ENCODE measurements at places on chromosomes 5 and 9. TPM values are rescaled to one million over a fixed set of nuclear protein-coding genes. Genes with fewer than 3 reads are reported as not detected.

- DNase-seq: no peak
- H3K27ac ChIP-seq: no peak overlapping the region
- no peak overlapping the region for H3K4me3 ChIP-seq
- no peaks in the 10 kb centered on the region for H3K27me3 ChIP-seq
- no peaks in the 10 kb centered on the region for H3K36me3 ChIP-seq
- no peaks in the 10 kb centered on the region for H3K4me1 ChIP-seq
Measured at GRCh38 chr5:54207566-54207965, 102.8 kb downstream of the ARL15 start.

- peaks cover 1% of the 10 kb centered on the region for H3K36me3 ChIP-seq
- H3K4me1 ChIP-seq: no peaks in the 10 kb centered on the region
- H3K27me3 ChIP-seq: peaks cover 18% of the 10 kb centered on the region
- no peak overlapping the region for H3K4me3 ChIP-seq
- no peak overlapping the region for H3K27ac ChIP-seq
- DNase-seq: no peak
Measured at GRCh38 chr5:74430631-74431289, 209.8 kb downstream of the ENC1 start.

GRCh38 chr5:62592558-62592957, 13.9 kb downstream of the LRRC70 start:
- no peak for DNase-seq
- no peaks in the 10 kb centered on the region for H3K27me3 ChIP-seq
- no peak overlapping the region for H3K4me3 ChIP-seq
- H3K27ac ChIP-seq: no peak overlapping the region
- H3K4me1 ChIP-seq: peaks cover 4% of the 10 kb centered on the region

DNA sequence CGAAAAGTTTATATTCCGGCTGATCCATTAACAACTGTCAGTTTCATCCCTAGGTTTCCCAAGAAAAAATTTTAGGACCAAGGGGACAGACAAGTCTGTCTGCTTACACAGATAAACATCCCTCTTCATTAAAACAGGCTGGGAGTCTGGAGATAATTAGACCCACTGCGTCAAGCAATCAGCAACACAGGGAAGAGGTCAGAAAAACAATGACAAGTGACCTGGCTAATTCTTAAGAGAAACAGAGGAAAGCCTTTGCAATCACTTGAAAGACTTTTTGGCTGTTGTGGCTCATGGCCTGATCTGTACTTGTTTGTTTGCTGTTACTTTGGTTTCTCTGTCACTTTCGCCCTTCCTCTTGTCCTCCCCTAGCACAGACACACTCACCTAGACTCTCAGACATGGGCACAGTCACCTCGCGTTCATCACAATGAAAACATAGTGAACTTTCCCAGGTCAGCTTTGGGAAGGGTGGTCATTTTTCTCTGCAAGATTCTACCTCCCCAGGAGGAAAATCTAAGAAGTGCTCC, 2.9 kb upstream of the CCDC192 start:
- no peak for DNase-seq
- no peak overlapping the region for H3K27ac ChIP-seq
- H3K4me3 ChIP-seq: no peak overlapping the region
- peaks cover 12% of the 10 kb centered on the region for H3K4me1 ChIP-seq
- H3K27me3 ChIP-seq: peaks cover 25% of the 10 kb centered on the region

- H3K27ac ChIP-seq: peak overlapping the region; percentile 55
- H3K36me3 ChIP-seq: peaks cover 8% of the 10 kb centered on the region
- H3K4me3 ChIP-seq: no peak overlapping the region
- H3K27me3 ChIP-seq: no peaks in the 10 kb centered on the region
- peaks cover 12% of the 10 kb centered on the region for H3K4me1 ChIP-seq
Measured at GRCh38 chr5:140207250-140207964, 32.4 kb downstream of the CYSTM1 start.

GRCh38 chr9:97176206-97176605, 131.3 kb upstream of the CCDC180 start:
- peaks cover 8% of the 10 kb centered on the region for H3K36me3 ChIP-seq
- H3K27me3 ChIP-seq: peaks cover 5% of the 10 kb centered on the region
- no peak overlapping the region for H3K27ac ChIP-seq
- no peak overlapping the region for H3K4me3 ChIP-seq

DNA sequence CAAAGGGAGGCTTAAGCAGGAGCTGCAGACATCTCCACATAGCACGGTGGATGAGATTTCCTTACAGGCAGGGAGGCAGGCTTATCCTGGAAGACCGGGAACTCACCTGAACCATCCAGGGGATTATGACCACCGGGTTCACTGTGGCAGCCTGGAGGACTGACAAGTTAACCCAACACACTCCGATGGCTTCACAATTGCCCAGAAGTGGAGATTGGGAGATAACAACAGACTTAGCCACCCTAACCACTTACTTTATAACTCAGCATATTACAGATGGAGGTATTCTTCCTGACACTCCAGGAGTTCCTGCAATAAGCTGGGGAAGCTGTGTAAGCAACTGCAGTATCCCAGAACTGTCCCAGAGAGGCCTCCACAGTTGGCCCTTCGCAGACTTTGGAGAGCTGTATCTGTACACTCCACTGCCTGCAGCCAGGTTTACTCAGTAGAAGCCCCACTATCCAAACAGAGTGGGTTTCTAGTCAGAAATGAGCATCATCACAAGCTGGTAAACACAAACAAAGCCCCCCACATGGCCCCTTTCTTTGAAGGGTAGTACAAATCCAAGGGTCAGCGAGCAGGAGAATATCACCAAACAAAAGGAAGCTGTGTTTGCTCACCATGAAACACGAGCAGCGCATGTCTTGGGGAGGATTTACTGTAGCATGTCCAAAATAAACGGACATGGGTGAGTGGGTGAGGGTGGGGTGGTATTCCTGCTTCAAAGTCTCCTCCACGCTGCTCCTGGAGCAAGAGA, 462.2 kb downstream of the RASEF start:
- no peak overlapping the region for H3K27ac ChIP-seq
- no peaks in the 10 kb centered on the region for H3K4me1 ChIP-seq
- H3K36me3 ChIP-seq: no peaks in the 10 kb centered on the region
- no peak overlapping the region for H3K4me3 ChIP-seq
- no peak for DNase-seq
- no peaks in the 10 kb centered on the region for H3K27me3 ChIP-seq

GRCh38 chr9:86965636-86966395, 18.5 kb upstream of the GAS1 start:
- no peak for DNase-seq
- no peaks in the 10 kb centered on the region for H3K36me3 ChIP-seq
- peaks cover 10% of the 10 kb centered on the region for H3K27me3 ChIP-seq

GRCh38 chr5:38011668-38012188, 171.9 kb upstream of the GDNF start:
- no peaks in the 10 kb centered on the region for H3K36me3 ChIP-seq
- no peaks in the 10 kb centered on the region for H3K4me1 ChIP-seq
- no peaks in the 10 kb centered on the region for H3K27me3 ChIP-seq
- H3K4me3 ChIP-seq: no peak overlapping the region
- DNase-seq: no peak

GRCh38 chr5:171269717-171270116, 39.3 kb upstream of the TLX3 start:
- peaks cover 27% of the 10 kb centered on the region for H3K27me3 ChIP-seq
- DNase-seq: no peak
- H3K4me1 ChIP-seq: peaks cover 18% of the 10 kb centered on the region
- no peak overlapping the region for H3K27ac ChIP-seq

DNA sequence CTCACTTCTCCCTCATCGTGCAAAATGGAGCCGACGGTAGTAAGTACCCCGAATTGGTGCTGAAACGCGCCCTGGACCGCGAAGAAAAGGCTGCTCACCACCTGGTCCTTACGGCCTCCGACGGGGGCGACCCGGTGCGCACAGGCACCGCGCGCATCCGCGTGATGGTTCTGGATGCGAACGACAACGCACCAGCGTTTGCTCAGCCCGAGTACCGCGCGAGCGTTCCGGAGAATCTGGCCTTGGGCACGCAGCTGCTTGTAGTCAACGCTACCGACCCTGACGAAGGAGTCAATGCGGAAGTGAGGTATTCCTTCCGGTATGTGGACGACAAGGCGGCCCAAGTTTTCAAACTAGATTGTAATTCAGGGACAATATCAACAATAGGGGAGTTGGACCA, 979 bp downstream of the PCDHGA12 start:
- DNase-seq: no peak
- peak overlapping the region; percentile 29 for H3K4me3 ChIP-seq
- H3K4me1 ChIP-seq: peaks cover 5% of the 10 kb centered on the region
- peaks cover 47% of the 10 kb centered on the region for H3K27me3 ChIP-seq
- H3K27ac ChIP-seq: no peak overlapping the region

GRCh38 chr5:109529520-109529919, 119.7 kb upstream of the PJA2 start:
- H3K36me3 ChIP-seq: no peaks in the 10 kb centered on the region
- peaks cover 3% of the 10 kb centered on the region for H3K27me3 ChIP-seq
- H3K4me3 ChIP-seq: no peak overlapping the region

GRCh38 chr5:113617191-113617796, 103.8 kb downstream of the YTHDC2 start:
- DNase-seq: no peak
- H3K4me1 ChIP-seq: no peaks in the 10 kb centered on the region
- no peak overlapping the region for H3K27ac ChIP-seq
- H3K27me3 ChIP-seq: peaks cover 10% of the 10 kb centered on the region
- no peaks in the 10 kb centered on the region for H3K36me3 ChIP-seq
- H3K4me3 ChIP-seq: no peak overlapping the region

GRCh38 chr5:164058621-164059020, 553.2 kb downstream of the MAT2B start:
- no peak for DNase-seq
- no peak overlapping the region for H3K4me3 ChIP-seq
- no peak overlapping the region for H3K27ac ChIP-seq
- H3K4me1 ChIP-seq: no peaks in the 10 kb centered on the region
- no peaks in the 10 kb centered on the region for H3K36me3 ChIP-seq
- H3K27me3 ChIP-seq: no peaks in the 10 kb centered on the region

- DNase-seq: no peak
- H3K4me1 ChIP-seq: no peaks in the 10 kb centered on the region
- no peaks in the 10 kb centered on the region for H3K36me3 ChIP-seq
- H3K4me3 ChIP-seq: no peak overlapping the region
Measured at GRCh38 chr9:124309667-124310084, 51.9 kb downstream of the NEK6 start.

SPINK4 gene
- total RNA-seq: not detected

TMEM252 gene
- total RNA-seq: not detected

C9orf153 gene
- 0.38 TPM for total RNA-seq

ZDHHC11 gene
- 9.9 TPM for total RNA-seq

BAAT gene
- total RNA-seq: not detected

ADGRD2 gene
- not detected for total RNA-seq

CEL gene
- total RNA-seq: 1.9 TPM

ZBED3 gene
- total RNA-seq: 0.58 TPM

CCL27 gene
- total RNA-seq: not detected

PCSK1 gene
- total RNA-seq: not detected
